Stimulated activated CD8-positive, alpha-beta memory T cell treated with anti-CD3 and anti-CD28 coated beads, Interleukin-15, amount 100 ng/mL, for 24 hours (primary cell): ENCODE measurements at places on chromosomes 6 and 20.
A peak's percentile ranks its signal among the peaks of the same experiment; 100 is the strongest.

GRCh38 chr20:36219671-36220220 is 16.5 kb upstream of the AAR2 start:
- DNase-seq, result no peak

GRCh38 chr6:48774276-48774675 is 663.3 kb upstream of the PTCHD4 start:
- no peak for DNase-seq

DNA sequence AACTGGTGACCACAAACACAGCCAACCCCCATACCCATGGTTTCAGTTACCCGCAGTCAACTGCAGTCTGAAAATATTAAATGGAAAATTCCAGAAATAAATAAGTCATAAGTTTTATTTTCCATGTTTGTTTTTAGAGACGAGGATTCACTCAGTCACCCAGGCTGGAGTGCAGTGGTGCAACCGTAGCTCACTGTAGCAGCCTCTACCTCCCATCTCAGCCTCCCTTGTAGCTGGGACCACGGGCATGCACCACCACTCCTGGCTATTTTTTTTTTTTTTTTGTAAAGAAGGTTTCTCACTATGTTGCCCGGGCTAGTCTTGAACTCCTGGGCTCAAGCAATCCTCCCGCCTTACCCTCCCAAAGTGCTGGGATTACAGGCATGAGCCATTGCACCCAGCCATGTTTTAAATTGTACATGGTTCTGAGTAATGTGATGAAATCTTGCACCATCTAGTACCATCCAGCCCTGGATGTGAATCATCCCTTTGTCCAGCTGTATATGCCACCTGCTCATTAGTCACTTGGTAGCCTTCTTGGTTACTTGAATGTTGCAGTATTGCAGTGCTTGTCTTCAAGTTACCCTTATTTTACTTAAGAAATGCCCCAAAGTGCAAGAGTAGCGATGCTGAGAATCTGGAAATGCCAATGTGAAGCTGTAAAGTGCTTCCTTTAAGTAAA is 14.5 kb downstream of the CSNK2A1 start:
- DNase-seq, result no peak

DNA sequence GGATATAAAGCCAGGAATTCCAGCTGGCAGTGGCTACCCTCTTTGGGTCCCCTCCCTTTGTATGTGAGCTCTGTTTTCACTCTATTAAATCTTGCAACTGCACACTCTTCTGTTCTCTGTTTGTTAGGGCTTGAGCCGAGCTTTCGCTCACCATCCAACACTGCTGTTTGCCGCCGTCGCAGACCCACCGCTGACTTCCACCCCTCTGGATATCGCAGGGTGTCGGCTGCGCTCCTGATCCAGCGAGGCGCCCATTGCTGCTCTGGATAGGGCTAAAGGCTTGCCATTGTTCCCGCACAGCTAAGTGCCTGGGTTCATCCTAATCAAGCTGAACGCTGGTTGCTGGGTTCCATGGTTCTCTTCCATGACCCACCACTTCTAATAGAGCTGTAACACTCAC is 1433.5 kb upstream of the ADGRB3 start:
- DNase-seq, result no peak

DNA sequence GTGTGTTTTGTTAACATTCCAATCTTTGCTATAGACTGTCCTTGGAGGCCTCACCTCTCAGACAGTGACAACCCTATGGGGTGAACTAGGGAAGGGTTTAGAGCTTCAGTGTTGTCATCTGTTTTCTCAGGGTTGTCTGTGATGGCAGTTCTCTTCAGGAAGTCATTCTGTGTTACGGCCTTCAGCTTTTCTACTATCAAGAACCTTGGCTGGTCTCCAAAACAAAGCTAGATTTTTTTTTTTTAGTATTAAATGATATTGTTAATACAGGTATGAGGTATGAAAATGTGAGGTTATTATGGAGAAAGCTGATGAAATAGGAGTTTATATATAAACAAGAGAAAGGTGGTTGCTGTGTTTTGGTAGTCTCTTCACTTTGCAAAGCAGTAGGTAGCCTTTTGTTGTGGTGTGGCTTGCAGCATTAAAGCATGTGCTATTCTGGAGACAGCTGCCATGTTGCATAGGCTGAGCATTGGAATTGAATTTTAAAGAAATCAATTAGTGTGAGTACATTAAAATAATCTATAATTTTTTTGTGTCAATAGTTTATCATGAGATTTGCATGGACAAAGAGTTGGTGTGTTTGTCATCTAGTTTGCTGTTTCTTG is 162.6 kb downstream of the CARMIL1 start:
- no peak for DNase-seq

GRCh38 chr6:169370666-169371343 is 117.2 kb upstream of the THBS2 start:
- no peak for DNase-seq

GRCh38 chr6:107473660-107474059 is 14.3 kb upstream of the PDSS2 start:
- DNase-seq, result no peak

DNA sequence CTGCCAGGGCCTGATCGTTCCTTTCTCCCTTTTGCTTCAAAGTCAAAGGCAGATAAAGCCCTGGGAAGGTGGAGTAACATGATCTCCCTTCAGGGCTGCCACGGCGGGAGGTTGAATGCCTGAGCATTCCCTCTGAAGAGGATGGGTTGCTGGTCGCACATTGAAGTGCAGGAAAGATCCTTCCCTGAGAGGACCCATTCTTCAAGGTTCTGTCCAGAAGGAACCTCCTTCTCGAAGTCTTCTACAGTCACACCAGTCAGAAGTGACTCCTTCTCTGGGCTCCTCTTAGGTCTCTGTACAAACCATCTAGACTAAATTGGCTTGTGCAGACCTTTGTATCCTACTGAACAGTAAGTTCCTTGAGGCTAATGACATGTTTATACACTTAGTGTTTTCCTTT is 192.6 kb upstream of the VGLL2 start:
- DNase-seq, result no peak

DNA sequence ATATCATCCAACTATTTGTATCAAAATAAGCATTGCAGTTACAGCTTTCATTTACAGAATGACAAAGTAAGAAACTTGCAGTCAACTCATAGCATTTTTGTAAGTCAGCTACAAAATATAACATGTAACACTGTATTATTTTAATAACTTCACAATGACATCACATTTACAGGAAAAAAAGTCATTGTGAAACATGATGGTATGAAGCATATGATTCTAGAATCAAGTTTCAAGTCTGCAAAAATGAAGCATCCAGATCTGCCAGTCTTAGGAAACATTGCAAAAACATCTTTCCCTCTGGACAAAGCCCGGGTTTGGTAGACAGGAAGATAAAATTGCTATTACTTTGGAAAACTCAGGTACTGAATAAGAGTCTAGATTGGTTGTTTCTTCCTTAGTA is 263.9 kb upstream of the NT5E start:
- no peak for DNase-seq

- DNase-seq, result peak; percentile 3
Observed at GRCh38 chr6:12637960-12638641, 78.5 kb upstream of the PHACTR1 start.

DNA sequence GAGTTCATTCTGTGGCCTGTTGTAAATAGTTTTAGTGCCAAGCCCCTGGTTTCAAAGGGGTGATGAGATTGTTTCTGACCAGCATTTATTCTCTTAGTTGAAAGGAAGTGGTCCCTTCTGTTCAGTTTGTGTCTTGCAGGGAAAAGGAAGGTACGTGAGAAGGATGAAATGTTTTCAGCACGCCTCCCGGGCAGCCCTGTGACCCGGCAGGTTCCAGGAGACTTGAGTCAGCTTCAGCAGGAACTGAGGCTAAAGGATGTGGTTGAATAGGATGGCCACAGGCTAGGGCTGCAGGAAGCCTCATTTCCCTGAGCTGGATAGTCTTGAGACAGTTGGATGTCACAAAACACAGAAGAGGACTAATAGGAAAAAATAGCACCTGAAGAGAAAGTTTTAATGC is 132.4 kb upstream of the SYNDIG1 start:
- DNase-seq, result no peak

DNA sequence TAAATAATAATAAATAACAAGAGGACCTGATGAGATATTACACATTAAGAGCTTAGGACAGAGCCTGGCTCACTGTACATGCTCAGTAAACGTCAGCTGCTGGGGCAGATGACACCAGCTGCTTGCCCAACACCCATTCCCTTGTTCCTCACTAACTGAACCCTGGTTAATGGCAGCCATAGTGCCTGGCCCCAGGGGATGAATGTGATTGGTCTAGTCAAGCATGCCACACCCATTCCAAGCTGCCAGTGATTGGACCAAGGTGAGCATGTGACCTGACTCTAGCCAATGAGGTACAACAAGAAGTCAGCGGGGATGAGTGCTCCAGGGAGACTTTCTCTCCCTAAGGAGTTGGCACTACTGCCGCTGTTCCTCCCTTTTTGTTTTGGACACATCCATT is 85.1 kb upstream of the PTPN1 start:
- DNase-seq, result no peak

GRCh38 chr20:47561603-47562583 is 60.2 kb downstream of the NCOA3 start:
- no peak for DNase-seq

DNA sequence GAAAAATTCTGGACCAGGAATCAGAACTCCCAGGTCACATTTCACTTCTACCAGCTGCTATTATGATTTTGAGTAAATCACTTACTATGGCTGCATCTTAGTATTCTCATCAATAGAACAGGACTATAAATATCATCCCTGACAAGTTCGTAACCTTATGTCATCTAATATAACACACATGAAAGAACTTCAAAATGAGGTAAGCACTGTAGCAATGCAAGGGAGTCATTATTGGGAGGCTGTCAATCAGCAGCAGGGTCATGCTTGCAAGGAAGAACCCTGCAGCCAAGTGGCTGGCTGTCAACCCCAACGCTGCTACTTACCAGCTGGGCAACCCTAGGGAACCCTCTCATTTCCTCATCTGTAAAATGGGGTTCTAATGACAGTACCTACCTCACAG is 123.3 kb upstream of the B3GAT2 start:
- DNase-seq, result no peak

GRCh38 chr6:2225422-2226392 is 19.7 kb downstream of the GMDS start:
- no peak for DNase-seq

- no peak for DNase-seq
Observed at GRCh38 chr6:17224056-17224455, 57.1 kb upstream of the RBM24 start.

DNA sequence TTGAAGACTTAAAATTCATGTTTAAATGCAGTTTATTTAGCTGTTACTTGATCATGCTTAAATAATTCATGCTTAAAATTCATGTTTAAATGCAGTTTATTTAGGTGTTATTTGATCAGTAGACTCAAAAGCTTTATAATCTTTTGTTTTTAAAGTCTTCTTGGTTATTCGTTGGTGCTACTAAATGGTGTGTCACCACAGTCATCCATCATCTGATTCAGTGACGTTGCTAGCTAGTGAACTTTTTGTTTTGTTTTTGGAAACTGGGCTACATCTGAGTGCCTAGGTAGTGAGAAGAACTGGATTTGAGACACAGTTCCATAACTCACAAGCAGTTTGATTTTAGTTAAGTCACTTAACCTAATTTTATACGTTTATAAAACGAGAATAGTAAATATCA is 20.9 kb downstream of the SCAF8 start:
- DNase-seq, result no peak

DNA sequence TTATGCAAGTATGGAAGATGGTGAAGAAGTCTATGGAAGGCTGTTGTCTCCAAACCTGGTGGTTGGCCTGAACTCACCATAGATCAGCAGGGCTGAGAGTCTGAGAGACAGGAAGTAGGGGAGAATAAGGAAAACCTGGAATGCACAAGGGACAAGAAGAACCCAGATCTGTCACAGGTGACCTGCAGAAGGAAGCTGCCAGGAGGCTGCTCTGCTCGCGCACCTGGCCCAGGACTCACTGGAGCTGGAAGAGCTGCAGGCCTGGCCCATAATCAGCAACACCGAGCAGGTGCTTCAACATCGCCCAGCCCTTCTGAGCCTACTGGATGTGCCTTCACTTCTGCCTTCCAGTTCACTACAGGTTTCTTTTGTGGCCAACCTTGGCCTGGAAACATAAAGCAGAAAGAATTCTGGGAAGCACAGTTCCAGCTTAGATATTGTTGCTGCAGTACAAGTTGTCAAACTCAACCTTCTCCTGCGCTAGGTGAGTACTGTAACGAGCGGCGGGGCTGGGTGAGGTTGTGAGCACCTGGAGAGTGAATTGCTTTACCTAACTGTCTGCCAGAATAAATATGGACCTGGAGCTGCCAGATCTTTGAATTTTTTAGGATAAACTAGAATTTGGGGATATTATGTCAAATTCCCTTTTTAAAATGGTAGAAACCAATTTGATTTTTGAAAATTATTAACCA is 82.4 kb downstream of the CDH26 start:
- no peak for DNase-seq

GRCh38 chr20:34798871-34799270 is 26.6 kb downstream of the NCOA6 start:
- DNase-seq, result no peak
